ENCODE measurements at places on chromosomes 1 and 21.

DNA sequence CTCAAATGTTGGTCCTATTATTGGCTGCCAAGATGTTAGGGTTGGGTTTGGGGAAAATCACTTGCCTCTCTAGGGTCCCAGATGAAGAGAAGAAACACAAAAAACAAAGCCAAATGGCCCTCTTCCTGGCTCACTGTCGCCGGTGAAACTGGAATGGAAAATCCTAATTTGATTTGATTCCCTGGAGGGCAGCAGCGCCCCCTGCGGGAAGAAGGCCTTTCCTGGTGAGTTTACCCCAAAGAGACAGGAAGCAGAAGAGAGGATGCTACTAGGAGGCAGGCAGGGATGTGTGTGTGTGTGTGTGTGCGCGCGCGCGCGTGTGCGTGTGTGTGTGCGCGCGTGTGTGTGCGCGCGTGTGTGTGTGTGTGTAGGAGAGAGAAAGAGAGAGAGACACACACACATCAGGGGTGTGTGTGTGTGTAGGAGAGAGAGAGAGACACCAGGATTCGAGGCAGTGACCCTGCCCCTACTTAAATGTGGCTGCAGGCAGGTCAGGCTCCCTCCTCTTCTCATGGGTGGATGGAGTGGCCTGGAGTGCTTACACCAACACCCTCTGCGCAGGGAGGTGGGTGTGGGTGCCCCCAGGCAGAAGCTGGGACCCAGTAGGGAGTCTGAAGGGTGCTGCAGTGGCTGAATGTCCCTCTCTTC lies 3.1 kb upstream of the SELENON start:
- DNase-seq, result peak; percentile 67

GRCh38 chr21:38186661-38187270 lies 70.0 kb upstream of the KCNJ15 start:
- DNase-seq, result no peak

GRCh38 chr1:201882665-201883132 lies 6.0 kb upstream of the SHISA4 start:
- peak; percentile 91 for DNase-seq

DNA sequence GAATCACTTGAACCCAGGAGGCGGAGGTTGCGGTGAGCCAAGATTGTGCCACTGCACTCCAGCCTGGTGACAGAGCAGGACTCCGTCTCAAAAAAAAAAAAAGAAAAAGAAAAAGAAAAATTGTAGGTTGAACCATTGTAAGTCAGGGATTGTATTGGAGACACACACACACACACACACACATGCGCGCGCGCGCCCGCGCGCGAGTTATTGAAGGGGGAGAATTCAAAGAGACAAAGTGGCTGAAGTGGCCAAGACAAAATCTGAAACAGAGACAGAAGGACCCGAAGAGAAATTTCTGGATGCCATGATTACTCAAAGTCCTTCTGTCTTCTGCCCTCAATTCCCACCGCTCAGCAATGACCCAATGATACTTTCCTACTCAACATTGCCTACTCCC lies 3.7 kb upstream of the KLHDC9 start:
- DNase-seq, result no peak

GRCh38 chr1:167898578-167899222 lies 15.2 kb downstream of the ADCY10 start:
- DNase-seq, result no peak

DNA sequence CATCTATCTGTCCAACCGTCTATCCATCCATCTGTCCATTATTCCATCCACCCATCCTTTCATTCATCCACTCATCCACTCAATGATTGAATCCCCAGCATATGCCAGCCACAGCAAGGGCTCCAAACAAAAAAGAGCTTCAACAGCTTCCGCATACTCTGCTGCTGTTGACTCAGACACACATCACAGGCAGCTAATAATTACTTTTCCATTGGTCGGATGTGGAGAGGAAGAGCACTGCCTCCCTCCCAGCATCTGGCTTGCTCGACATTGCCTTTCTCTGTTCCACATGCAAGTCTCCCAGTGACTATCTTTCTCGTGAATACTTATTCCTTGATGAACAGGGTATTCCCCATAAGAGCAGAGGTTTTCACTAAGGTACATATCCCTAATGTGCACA lies 176.5 kb downstream of the HIVEP3 start:
- DNase-seq, result peak; percentile 92

DNA sequence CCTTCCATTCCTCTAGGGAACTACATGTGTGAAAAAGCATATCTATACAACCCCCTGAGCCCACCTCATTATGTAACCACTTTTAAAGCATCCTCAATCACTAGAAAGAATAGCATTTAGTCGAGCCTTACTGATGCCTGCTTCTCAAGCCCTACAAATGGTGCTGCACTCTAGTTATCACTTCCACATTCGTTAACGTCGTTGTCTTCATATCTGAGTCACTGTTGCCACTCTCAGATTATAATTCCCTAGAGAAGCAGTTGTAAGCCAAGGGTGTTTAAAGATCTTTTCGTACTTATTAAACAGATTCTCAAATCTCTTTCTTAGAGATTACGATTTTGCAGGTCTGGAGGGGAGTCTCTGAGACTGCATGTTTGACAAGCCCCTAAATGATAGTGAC lies 16.5 kb downstream of the ATP1B1 start:
- DNase-seq, result no peak

DNA sequence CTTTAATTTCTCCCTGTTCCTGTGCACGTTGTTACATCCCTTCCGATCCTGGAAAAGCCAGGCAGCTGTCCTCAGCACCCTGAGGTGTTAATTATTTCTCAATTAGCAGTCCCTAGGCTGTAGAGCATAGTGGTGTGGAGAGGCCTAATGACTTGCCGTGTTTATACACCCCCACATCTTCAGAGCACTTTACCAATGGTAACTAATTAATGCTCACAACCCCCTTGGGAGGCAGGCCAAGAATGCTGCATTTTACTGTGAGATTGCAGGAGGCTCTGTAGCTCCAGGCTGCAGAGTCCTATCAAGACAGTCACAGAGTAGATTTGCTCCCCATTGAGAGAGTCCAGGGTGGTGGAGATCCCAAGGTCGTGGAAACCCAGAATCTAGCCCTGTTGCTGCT lies 2.4 kb upstream of the PARS2 start:
- DNase-seq, result no peak

- DNase-seq, result no peak
Observed at GRCh38 chr21:15255763-15256162, 191.0 kb upstream of the NRIP1 start.

GRCh38 chr1:183178545-183178944 lies 7.5 kb upstream of the LAMC2 start:
- DNase-seq, result no peak

- DNase-seq, result no peak
Observed at GRCh38 chr21:23694390-23694789, 1912.9 kb downstream of the MRPL39 start.

- DNase-seq, result no peak
Observed at GRCh38 chr1:204583909-204584632, 67.9 kb downstream of the MDM4 start.

DNA sequence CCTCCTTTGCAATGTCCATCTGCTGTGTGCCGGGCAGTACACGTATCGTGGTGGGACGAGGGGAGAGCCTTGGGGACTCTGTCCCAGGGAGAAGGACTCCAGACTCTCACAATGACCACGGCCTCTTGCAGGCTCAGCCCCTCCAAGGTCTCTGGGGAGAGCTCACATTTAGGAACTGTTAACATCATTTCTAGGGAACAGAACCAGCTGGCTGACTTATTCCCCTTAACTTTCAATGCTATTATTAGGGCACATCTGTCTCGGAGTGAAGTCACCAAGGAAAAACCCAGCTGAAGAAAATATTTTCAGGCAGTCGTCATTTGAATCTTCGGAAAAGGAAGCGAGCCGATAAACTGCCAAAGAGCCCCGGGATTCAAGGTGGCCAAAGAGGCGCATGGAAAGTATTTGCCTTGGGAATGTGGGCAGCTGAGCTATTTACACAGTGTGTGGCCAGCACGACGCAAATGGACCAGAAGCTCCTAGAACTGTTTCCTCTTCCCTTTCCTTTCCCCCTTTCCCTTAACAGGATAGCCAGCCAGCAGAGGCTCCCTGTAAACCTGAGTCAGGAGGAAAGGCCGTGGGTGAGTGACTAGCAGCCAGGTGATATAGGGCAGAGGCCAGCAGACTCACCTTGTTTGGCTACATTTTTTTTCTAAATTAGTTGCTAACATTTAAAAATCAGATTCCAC lies 74.5 kb downstream of the ITPKB start:
- no peak for DNase-seq

Data from HT1080 (cell line).